Hippocampal formation (tissue), 2 donors: ENCODE measurements at places on chromosomes 5 and 9.

DNA sequence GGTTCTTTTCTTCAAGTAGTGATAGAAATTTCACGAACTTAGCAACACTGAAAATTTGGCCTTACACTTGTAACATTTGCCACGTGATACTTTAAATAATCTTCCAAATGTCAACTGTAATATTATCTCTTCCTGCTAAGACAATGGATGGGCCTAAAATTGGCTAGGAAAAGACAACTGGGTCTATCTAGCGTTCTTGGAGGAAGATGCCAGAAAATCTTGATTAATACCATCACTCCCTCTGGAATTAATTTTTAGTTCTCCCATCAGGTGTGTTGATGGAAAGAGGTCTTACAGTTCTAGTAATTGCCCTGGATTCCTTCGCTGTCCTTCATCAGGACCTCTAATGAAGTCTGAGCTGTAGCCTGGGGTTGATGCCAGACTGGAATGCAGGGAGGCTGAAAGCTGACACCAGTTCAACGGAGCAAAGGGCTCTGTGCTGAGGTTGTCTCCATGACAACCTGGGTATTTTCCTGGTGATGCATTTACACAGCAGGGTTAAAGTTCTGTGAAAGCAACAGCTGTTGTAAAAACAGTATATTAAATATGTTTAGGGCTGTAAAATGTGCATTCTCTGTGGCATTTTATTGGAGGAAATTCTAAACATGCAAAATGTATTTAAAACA lies 92.3 kb downstream of the GAS1 start:
- DNase-seq, result no peak

GRCh38 chr5:138964647-138965201 lies 89.6 kb upstream of the LRRTM2 start:
- DNase-seq, result no peak

- no peak for DNase-seq
Measured at GRCh38 chr5:149073213-149073612, 10.4 kb upstream of the SH3TC2 start.

DNA sequence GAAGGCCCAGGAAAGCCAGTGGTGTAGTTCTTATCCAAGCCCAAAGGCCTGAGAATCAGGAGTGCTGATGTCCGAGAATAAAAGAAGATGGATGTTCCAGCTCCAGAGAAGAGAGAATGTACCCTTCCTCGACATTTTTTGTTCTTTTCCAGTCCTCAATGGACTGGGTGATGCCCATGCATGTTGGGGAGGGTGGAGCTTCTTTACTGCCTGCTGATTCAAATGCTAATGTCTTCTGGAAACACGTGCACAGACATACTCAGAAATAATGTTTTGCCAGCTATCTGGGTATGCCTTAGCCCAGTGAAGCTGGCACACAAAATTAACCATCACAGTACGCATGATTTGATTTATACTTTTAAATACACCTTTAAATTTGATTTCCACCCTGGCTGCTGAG lies 61.5 kb upstream of the FOXE1 start:
- DNase-seq, result no peak

DNA sequence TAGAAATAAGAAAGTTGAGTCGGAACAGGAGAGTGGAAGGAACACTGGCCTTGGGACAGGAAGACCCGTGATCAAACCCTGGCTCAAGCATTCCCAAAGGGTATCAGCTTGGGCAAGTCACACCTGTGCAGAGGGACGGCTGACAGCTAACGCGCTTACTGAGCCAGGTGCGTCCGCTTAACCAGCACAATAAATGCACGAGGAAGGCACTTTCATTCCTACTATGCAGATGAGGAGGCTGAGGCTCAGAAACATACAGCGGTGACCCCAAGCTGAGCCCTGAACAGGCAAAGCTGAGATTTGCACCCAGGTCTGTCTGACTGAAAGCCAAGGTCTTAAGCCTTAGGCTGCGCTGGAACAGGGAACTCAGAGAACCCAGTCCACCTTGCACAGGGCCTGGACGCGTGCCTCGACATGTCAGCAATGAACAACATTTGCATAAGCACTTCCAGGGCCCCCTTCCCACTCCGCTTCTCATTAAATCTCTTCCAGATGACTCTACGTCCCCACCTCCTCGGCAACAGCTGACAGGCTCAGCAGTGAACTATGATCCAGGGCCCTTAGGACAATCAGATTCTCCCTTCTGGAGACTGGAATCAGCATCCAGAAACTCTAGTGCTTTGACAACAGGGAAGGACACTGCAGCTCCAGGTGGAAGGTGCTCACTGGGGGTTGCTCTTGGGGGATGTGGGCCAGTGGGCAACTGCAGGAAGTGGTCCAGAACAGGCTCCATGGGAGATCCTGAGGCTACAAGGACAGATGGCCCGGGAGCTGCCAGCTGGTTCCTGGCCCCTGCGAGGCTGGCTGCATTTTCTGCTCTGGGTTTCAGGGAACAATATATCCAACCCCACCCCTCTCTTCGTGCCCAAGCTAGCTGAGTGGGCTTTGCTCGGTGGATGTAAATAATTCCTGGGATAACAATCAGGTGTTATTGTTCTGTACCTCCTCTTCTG lies 35.2 kb downstream of the SH3PXD2B start:
- DNase-seq, result no peak

DNA sequence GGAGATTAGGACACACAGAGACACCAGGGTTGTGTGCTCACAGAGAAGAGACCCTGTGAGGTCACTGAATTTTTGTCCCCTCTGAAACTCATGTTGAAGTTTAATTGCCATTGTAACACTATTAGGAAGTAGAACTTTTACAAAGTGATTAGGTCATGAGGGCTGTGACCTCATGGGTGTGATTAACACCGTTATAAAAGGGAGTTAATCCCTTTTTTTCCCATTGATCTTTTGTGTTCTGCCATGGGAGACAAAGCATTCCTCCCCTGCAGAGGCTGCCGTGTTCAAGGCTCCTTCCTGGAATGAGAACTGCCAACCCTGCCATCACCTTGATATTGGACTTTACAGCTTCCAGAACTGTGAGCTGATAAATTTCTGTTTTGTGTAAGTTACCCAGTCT lies 221.0 kb downstream of the ADCY2 start:
- DNase-seq, result no peak

GRCh38 chr9:98925956-98926355 lies 17.8 kb upstream of the COL15A1 start:
- DNase-seq, result no peak

DNA sequence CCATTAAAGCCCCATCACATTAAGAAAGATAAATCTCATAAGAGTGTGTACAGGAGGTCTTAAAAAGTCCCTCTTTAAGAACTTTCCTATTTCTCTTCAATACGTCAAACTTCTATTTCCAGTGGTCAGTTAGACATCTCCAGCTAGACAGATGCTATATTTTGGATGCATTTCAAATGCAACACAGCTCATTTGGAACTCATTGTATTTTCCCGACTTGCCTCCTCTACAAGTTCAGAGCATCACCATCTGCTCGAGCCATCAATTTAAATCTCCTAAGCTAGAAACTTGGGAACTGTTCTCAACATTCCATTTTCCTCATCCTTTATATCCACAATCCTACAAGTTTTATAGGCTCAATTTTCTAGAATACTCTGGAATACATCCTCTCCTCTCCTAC lies 3.2 kb upstream of the UHRF2 start:
- DNase-seq, result no peak

- no peak for DNase-seq
Measured at GRCh38 chr5:130975299-130975698, 189.8 kb downstream of the HINT1 start.

DNA sequence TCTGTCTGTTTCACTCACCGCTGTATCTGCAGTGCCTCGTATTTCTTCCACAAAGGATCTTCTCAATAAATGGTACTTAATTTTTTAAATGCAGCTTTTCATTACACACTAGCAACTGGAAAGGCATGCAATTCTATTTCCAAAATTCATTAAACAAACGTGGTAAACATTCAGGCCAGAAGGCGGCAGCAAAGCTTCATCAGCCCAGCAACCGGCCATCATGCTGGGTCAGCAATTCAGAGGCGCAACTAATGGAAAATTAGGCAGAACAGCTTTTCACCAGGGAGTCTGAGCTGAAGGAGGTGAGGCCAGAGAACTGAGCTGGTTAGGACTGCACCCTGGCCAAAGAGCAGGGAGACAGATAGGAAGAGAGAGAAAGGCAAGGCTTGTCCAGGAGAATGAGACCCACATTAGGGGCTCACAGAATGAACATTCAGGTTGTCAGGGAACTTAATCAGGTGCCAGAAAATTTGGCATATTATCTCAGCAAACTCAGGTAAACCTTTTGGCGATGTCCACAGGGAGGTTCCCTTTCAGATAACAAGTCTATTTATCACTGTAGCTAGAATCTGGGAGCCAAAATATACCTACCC lies 17.7 kb upstream of the RNF180 start:
- peak; percentile 46 for DNase-seq

GRCh38 chr9:74630228-74630627 lies 133.1 kb downstream of the RORB start:
- DNase-seq, result no peak

DNA sequence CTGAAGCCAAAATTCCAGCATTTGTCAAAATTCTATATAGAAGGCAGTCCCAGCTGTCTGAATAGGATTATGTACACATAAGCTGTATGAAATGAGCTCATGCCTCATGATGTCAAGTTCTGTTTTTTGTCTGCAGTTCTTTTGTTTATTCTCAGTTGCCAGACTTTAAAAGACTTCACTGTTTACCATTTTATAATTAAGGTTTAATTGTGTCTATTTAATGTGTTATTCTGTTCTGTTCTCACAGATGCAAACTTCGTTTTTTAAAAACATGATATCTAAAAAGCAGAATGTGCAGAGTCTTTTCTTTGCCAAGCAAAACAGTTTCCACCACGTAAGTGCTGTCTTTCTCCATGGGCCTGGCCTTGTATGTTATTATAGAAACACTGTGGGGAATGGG lies 31.1 kb downstream of the ERAP1 start:
- no peak for DNase-seq

GRCh38 chr5:173535976-173536639 lies 80.3 kb downstream of the BOD1 start:
- no peak for DNase-seq
